ENCODE measurements at places on chromosomes 16 and 17.

- DNase-seq: no peak
Observed at GRCh38 chr16:80948886-80949493, 57.7 kb downstream of the CMC2 start.

GRCh38 chr17:32960815-32961214, 30.8 kb upstream of the SPACA3 start:
- DNase-seq: peak; percentile 52

DNA sequence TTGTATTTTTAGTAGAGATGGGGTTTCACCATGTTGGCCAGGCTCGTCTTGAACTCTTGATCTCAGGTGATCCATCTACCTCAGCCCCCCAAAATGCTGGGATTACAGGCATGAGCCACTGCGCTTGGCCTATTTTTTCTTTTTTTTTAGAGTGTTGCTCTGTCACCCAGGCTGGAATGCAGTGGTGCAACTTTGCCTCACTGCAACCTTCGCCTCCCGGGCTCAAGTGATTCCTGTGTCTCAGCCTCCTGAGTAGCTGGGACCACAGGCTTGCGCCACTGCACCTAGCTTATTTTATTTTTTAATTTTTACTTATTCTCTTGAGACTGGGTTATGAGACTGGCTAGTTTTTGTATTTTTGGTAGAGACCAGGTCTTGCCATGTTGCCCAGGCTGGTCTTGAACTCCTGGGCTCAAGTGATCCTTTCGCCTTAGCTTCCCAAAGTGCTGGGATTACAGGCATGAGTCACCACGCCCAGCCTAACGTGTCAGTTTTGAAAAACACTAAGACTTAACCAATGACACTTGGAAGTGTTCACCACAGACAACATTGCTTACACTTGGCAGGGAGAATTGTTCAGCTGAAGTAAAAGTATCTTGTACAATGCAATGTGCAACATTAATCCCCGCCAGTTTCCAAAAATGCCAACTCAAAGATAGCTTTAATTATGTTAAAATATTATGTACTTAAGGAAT, 26.9 kb downstream of the ATAD5 start:
- DNase-seq: peak; percentile 20

GRCh38 chr17:74267987-74268499, 6.0 kb upstream of the DNAI2 start:
- DNase-seq: no peak

- DNase-seq: no peak
Observed at GRCh38 chr17:81621494-81622130, 15.3 kb downstream of the NPLOC4 start.

DNA sequence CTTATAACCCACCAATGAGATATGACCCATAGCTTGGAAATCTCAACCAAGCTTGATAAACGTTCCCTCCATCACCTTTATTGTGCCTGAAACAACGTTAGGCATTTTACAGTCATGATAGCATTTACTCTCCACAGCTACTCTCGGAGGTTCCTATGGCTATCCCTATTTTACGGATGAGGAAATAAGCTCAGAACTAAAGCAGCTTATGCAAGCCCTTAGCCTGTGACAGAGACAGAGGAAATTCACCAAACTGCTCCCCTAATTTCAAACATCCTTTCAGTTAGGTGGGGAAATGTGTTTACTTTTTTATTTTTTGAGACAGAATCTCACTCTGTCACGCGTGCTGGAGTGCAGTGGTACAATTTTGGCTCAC, 18.7 kb downstream of the DCUN1D3 start:
- no peak for DNase-seq

- DNase-seq: no peak
Observed at GRCh38 chr17:75987041-75987440, 8.0 kb downstream of the TEN1 start.

- no peak for DNase-seq
Observed at GRCh38 chr17:63491977-63492618, 15.2 kb downstream of the ACE start.

- DNase-seq: peak; percentile 52
Observed at GRCh38 chr17:6474906-6475305, 30.7 kb downstream of the PIMREG start.

DNA sequence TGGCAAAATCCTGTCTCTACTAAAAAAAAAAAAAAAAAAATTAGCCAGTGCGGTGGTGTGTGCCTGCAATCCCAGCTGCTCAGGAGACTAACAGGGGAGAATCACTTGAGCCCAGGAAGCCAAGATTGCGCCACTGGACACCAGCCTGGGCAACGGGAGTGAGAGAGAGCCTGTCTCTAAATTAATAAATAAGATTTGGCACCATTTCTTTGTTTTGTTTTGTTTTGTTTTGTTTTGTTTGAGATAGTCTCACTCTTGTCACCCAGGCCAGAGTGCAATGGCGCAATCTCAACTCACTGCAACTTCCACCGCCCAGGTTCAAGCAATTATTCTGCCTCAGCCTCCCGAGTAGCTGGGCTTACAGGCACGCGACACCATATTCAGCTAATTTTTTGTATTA, 9.4 kb upstream of the GAST start:
- no peak for DNase-seq

DNA sequence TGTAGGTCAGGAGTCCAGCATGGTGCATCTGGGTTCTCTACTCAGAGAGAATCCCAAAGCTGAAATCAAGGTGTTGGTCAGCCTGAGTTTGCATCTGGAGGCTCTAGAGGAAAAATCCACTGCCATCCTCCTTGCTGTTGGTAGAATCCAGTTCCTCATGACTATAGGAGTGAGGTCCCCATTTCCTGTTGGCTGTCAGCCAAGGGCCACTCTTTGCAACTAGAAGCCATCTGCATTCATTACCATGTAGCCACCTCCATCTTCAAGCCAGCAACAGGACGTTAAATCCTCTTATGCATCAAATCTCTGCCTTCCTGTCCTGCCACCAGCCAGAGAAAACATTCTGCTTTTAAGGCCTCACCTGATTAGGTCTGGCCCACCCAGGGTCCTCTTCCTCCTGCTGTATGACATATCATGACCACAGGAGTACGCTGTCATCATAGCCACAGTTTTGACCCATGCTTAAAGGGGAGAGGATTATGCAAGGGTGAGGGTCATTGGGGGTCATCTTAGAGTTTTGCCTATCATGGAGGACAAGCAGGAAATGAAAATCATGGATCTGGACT, 40.5 kb downstream of the DNAH9 start:
- DNase-seq: no peak

DNA sequence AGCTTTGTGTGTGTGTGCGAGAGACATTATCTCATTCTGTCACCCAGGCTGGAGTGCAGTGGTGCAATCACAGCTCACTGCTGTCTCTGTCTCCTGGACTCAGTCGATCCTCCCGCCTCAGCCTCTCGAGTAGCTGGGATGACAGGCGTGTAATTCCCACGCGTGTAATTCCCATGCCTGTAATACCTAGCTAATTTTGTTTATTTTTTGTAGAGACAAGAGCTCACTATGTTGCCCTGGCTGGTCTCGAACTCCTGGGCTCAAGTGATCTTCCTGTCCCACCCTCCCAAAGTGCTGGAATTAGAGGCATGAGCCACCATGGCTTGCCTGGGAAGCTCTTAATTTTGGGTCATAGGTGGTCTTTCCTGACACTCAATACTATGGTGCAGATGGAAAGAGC, 205.3 kb upstream of the TNRC6C start:
- DNase-seq: no peak

DNA sequence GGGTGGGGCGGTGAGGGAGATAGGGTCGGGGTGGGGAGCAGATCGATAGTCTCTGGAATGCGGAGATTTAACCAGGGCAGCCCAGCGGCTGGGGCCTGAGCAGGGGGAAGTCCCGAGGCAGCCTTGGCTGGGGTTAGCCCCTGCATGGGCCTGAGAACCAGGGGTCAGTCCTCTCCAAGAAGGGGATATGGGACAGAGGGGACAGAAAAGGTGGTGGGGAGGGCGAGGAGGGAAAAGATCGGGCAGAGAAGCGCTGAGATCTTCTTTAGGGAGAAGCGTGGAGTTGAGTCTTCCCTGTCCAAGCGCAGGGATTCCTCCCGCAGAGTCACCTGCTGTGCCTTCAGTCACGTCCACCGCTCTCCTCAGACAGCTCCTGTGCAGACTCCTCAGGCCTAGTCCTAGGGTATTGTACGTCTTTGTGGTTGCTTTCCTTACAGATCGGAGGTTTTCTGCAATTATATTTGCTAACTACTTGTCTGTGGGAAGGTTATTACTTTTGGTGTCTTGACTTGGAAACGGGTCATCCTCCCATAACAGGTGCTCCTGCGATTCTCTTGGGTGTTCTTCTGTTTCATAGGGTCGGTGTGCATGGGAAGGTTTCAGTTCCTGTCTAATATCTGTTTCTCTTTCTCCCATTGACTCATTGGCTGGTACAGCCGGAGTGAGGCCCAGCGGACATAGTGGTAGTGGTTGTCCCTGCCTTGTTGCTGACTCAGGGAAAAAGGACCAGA, 952 bp downstream of the CD300A start:
- DNase-seq: no peak

DNA sequence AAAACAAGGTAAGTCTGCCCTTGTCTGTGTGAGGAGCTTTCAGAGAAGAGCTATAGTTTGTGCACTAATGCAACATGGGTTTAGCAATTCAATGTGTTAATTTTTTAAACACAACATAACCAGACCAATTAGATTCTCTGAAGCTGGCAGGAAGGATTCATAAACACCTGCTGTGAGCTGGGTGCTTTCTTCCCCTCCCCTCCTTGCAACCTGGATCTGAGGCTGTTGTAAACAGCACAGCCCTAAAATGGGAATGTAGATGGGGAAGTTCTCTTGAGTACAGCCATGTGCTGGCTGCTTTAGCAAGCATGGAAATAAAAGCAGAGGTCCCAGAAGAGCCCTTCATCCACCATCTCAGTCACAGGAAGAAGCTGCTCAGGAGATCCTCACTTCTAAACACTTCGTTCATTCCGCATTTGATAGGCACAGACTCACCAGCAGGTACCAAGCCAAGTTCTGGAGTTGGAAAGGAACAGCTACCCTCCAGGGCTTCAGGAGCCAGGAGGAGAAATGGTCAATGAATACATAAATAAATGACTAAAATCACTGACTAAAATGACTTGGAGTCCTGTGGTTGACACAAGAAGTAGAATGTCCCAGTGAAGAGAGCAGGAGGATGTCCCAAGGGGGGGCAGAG, 21.7 kb downstream of the AXIN2 start:
- no peak for DNase-seq

- no peak for DNase-seq
Observed at GRCh38 chr17:30717291-30718098, 107.0 kb downstream of the CRLF3 start.

DNA sequence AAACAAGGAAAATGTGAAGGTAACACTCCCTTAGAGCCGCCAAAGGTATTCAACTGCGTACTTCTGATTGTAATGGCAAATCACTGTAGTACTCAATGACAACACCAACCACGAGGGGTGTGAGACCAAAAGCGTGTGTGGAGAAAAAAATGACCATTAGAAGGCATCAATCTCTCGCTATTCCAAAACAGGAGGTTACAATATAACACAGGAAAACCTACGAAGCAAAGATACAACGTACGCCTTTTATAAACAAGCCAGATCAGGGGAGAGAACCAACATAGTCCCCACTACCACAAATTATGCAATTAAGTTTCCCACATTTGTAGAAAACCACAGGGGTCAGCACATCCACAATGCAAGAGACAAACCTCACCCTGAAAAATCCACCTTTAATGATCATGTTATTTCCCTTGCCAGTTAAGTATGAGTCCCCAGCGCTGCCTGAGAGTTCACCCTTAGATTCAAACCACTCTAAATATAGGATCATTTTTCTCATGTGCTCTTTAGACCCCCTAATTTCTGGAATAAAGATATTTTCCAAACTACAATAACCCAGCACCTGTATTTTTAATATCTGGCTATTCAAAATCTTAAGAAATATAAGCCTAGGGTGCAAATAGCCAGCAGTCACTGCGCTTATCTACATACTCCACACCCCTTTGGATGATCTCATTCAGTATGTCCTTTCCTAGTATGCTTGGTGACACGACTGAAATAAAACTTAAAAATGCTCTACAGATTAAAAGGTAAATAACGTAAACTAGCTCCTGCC, 12.4 kb downstream of the TEX14 start:
- DNase-seq: peak; percentile 43

GRCh38 chr17:14321476-14321949, 20.6 kb downstream of the HS3ST3B1 start:
- DNase-seq: no peak

- peak; percentile 97 for DNase-seq
Observed at GRCh38 chr16:30650369-30651123, at the start of gene PRR14. Gene PRR14 (plus strand): TSS chr16:30650960. CDS start chr16:30651646, 686 bp downstream.

DNA sequence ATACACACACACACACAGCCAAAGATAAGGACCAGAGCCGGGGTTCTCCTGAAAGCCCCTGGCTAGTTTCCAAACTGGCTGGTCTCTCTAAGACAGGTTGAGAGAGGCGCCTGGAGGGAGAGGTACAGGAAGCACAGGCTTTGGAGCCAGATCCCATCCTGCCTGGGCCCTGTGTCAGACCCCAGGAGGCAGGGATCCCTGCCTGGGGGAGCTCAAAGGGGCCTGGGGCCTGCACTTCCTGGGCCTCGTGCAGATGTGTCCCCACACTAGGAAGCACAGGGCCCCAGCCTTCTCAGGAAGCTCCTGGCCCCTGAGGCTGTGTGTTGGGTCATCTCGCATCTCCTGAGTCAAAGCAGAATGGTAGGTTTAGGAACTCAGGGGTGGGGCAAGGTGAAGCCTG, 16.0 kb downstream of the SLC5A10 start:
- DNase-seq: peak; percentile 76

DNA sequence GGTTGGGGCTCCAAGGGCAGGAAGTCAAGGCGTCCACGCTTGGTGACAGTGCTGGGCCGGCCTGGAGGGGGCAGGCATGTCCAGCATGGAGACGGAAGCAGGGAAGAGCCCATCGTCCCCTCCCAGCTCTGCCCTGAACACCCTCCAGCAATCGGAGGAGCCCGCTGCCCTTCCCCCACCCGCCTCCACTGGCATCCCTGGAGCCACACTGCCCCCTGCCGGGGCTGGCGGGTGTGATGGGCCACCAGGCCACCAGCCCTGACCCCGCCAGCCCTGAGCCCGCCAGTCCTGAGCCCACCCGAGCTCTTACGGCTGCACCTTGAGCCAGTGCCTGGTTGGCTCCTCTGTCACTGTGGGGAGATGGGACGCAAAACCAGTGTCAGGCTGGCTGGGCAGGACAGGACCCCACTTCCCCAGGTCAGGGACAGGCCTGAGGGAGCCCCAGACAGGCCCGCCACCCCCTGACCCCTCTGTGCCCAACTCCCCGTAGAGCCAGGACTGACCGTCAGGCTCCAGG, 4.1 kb upstream of the CDH15 start:
- DNase-seq: peak; percentile 30

DNA sequence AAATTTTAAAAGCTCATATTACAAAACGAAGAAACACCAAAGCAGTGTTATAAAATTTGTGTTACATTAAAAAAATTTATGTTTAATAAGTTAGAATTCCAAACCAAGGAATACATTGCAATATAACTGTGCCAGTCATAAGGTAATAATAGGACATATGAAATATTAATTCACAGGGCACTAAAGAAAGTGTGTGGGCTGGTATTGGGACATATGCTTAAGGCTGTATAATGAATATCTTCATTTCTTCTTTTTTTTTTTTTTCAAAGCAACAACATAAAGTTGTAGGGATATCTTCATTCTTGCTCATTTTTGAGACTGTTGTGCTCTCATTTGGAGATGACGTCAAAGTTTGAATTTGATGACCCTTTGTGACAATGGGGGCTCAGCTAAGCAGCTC, 17.5 kb upstream of the FBXO47 start:
- DNase-seq: no peak

- DNase-seq: peak; percentile 10
Observed at GRCh38 chr17:10631048-10631700, 25.9 kb downstream of the MYH3 start.

GRCh38 chr17:70888324-70888723, 719.0 kb downstream of the KCNJ2 start:
- DNase-seq: no peak

GRCh38 chr17:18966831-18967624, 15.1 kb downstream of the SLC5A10 start:
- no peak for DNase-seq
